ENCODE measurements at places on chromosomes 16 and 17.

GRCh38 chr16:71658771-71659170, 32.8 kb downstream of the MARVELD3 start:
- no peak overlapping the region for H3K27ac ChIP-seq
- no peaks in the 10 kb centered on the region for H3K36me3 ChIP-seq

DNA sequence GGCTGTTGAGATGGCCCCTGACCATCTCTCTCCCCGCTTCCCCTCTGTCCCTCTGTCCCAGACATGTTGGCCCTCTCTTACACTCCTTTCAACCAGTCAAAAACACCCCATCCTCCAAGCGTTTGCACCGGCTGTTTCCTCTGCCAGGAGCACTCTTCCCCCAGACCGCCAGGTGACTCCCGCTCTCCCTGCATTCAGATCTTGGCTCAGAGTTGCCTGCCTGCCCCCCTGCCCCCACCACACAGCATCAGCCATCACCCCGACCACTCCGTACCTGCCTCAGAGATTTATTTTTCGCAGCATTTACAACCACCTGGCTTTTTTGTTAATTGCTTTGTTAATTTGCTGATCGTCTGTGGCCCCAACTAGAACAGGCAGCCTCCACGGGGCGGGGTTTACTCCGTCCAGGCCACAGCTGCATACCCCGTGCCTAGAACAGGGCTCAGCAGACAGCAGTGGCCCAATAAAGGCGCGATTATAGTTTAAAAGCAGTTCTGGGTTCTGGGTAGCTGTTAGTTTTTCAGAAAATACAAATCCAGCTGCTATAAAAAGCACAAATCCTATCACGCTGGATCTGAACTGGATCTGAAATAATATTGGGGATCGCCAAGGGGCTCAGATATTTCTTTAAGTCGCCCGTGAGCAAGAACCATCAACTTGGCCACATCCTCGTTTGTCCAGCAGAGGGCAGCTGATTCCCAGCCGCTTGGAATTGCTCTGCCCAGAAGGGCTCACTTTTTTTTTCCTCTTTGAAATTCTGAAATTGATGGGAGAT, 173.6 kb downstream of the IRF8 start:
- H3K36me3 ChIP-seq = no peaks in the 10 kb centered on the region
- no peak overlapping the region for H3K4me3 ChIP-seq
- no peak for DNase-seq
- no peaks in the 10 kb centered on the region for H3K27me3 ChIP-seq
- no peaks in the 10 kb centered on the region for H3K4me1 ChIP-seq

DNA sequence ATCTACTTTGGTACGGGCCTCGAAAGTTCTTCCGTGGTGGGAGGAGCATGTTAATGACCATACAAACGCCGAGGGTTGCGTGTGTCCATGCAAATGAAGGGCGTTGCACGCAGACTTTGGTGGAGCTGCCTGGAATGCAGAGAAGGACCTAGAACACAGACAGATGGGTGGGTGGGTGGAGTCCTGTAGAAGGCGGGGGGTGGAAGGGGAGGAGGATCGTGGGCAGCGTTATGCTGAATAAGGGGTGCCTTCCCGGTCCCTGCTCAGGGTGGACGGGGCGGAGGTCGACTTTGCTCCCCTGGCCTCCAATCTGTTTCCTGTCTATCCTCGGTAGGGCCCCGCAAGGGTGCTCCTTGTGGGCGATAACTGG, 795 bp upstream of the PAQR4 start:
- DNase-seq = no peak
- H3K4me3 ChIP-seq = peak overlapping the region; percentile 56
- peaks cover 56% of the 10 kb centered on the region for H3K4me1 ChIP-seq
- H3K27me3 ChIP-seq = peaks cover 12% of the 10 kb centered on the region
- no peak overlapping the region for H3K27ac ChIP-seq

- H3K27me3 ChIP-seq = no peaks in the 10 kb centered on the region
- no peak for DNase-seq
- peak overlapping the region; percentile 21 for H3K4me3 ChIP-seq
- peak overlapping the region; percentile 83 for H3K27ac ChIP-seq
- H3K4me1 ChIP-seq = peaks cover 88% of the 10 kb centered on the region
- no peaks in the 10 kb centered on the region for H3K36me3 ChIP-seq
These were observed 14.3 kb downstream of the PIEZO1 start for GRCh38 chr16:88770461-88771293.

DNA sequence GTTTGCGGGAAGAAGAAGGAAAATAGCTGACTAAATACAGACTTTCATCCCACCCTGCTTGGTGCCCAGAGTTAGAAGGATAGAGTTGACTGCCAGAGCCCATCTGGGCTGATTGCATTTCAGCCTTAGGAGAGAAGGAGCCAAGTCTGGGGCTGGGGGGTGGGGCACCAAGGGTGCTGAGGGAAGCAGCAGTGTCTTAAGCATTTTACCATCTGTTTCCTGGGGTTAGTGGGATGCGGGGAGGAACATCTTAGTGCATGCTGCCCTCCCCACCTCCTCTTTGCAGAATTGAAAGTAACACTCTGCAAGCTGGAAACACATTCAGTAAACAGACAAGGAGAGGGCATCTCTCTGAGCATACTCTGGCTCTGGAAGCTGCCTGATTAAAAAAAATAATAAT, 1.5 kb upstream of the ARL5C start:
- DNase-seq = no peak
- peaks cover 25% of the 10 kb centered on the region for H3K4me1 ChIP-seq
- no peak overlapping the region for H3K4me3 ChIP-seq
- no peak overlapping the region for H3K27ac ChIP-seq
- H3K36me3 ChIP-seq = no peaks in the 10 kb centered on the region

GRCh38 chr17:48484850-48485249, 46.0 kb downstream of the HOXB1 start:
- no peaks in the 10 kb centered on the region for H3K4me1 ChIP-seq
- DNase-seq = no peak
- H3K36me3 ChIP-seq = no peaks in the 10 kb centered on the region
- H3K27ac ChIP-seq = no peak overlapping the region
- no peaks in the 10 kb centered on the region for H3K27me3 ChIP-seq
- no peak overlapping the region for H3K4me3 ChIP-seq

Measured in vagina (tissue), 2 donors.